ENCODE measurements at places on chromosomes 1 and 21.
A peak's percentile ranks its signal among the peaks of the same experiment; 100 is the strongest.

GRCh38 chr21:36563341-36563926, 83.5 kb upstream of the CLDN14 start:
- no peak for DNase-seq

DNA sequence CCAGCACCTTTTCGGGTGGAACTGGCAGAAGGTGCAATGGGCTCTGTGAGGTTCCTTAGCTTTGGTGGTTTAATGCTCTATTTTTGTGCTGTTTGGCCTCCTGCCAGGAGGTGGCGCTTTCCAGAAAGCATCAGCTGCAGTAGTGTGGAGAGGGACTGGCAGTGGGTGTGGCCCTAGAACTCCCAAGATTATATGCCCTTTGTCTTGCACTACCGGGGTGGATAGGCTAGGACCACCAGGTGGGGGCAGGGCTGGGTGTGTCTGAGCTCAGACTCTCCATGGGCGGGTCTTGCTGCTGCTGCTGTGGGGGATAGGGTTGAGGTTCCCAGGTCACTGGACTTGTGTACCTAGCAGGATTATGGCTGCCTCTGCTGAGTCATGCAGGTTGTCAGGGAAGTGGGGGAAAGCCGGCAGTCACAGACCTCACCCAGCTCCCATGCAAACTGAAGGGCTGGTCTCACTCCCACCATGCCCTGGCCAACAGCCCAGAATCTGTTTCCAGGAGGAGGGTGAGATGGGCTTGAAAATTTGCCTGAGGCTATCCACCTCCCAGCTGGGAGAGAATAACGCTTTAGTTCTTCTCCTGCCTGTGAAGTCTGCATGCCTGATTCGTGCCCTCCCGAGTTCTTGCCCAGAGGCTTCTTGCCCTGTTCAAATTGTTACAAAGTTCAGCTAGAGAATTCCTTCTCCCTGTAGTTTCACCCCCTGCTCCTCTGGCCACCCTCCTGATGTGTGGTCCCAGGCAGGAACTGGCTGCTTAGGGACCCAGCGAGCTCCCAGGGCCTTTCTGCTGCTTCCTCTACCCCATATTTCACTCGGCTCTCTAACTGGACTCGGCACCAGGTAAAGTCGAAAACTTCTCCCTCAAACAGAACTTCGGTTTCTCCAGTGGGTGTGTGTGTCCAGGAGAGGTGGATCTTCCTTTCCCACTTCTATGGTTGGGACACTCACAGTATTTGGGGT, 76.5 kb upstream of the BTG3 start:
- peak; percentile 37 for DNase-seq

GRCh38 chr1:203263496-203263895, 34.0 kb upstream of the CHIT1 start:
- no peak for DNase-seq

DNA sequence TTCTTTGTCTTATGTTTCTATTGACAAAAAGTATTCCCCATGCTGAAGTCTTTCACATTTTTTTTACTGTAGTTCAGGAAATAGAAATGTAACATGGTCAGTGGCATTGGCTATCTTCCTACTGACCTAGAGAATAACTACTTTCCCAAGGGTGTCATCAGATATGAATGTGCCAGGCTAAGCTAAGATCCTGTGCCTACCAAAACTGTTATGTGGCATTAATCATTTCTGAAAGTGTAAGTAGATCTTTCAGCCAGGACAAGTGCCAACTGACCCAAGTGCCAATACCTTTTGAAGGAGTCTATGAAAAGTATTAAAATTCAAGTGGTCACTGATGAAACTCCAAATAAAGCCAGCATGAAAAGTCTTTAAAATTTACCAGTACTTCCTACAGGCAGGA, 165.3 kb downstream of the TNFSF18 start:
- DNase-seq: no peak

DNA sequence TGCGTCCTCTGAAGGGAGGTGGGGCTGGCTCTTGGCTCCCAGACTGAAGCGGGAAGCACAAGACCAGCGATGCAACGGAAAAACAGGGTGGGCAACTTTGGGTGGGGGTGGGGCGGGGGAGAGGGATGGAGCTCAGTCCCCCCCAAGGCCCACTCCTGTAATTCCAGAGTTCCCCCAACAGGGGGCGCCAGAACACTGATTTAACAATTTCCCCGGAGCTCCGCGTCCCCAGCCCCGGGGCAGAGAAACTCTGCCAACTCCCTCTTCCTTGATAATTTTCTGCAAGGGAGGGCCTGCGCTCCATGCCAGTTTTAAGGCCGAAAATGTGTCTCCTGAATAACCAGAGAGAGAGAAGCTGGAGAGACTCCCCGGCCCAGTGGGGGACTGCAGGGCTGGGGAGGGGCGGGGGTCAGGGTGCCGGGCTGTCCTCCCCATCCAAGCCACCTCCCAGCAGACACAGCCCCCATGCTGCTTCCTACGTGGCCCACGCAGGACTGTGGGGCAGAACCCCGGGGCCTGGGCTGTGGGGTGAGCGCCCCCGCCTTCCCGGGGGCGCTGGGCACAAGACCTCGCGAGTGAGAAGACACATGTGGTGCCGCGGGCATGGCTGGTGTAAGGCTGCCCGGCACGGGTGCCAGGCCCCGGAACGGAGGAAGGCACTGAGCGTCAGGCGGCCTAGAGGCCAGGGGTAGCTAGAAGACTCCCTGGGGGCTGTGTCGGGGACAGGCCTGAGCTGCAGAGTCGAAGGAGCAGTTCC, 51.4 kb downstream of the KIF21B start:
- peak; percentile 59 for DNase-seq

DNA sequence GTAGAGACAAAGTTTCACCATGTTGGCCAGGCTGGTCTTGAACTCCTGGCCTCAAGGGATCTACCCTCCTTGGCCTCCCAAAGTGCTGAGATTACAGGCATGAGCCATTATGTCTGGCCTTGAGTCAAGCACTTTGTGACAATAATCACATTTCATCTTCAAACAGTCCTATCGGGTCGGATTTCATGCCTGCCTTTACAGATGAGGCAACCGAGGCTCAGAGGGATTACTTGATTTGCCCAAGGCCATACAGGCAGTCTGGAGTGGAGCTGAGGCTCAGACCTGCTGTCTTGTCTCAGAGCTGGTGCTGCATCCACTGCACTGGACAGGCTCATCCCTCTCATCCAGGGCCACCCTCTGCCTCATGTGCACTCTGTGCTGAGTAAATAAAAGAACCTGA, 26.6 kb downstream of the FAM151A start:
- DNase-seq: no peak

GRCh38 chr1:30323352-30323751, 400.0 kb downstream of the MATN1 start:
- no peak for DNase-seq

DNA sequence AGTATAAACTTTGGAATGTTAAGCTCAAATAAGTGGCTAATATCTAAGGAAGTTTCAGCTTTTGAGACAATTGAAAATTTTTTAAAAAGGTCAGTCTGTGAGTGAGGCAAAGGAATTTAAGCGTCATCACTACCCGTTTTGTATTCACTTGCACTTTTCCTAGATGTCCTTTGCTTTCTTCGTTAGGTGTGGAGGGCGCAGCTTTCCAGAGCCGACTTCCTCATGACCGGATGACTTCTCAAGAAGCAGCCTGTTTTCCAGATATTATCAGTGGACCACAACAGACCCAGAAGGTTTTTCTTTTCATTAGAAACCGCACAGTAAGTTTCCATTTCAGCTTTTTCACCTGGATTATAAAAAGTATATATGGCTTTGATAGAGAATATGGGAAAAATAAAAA, 30.9 kb downstream of the KDM1A start:
- no peak for DNase-seq

DNA sequence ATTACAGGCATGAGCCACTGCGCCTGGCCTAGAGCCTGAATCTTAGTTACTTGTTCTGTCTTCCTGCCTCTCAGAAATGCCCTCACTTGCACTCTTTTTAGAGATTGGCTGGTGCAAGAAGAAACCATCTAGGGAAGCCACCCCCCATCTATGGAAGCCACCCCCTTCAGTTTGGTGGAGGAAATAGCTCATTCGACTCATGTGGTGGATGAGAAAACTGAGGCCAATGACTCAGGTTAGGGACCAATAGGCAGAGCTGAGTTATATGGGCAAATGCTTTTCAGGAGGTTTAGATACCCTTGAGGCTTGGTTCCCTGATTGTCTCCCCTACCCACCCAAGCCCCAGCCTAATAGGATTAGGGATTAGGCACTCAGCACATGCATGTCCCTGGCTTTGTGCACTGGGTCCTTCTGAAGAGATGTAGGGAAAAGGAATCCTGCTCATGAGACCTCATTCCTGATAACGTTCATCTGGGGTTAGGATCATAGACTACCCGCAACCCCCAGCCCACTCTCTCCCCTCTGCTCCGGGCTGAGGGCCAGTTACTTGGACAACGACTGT, 77.1 kb downstream of the PAX7 start:
- DNase-seq: no peak

- no peak for DNase-seq
Measured at GRCh38 chr1:3482378-3482849, 27.9 kb downstream of the ARHGEF16 start.

GRCh38 chr1:100713626-100714025, 5.9 kb upstream of the VCAM1 start:
- no peak for DNase-seq

DNA sequence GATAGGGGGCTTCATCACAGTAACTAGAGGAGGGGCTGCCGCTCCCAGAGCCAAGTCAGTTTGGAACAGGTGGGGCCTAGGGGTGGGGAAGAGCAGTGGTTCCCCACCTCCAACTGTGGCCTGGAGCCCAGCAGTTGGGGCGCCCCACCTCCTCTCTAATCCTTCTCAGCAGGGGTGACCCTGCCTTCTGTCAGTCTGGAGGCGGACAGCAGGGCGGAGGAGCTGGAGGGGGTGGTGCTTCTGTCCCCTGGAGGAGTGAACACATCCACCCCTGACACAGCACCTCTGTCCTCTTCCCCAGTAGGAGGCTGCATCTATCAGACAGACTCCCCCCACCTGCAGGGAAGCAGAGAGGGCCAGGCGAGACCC, 73.8 kb downstream of the MRPL37 start:
- no peak for DNase-seq

DNA sequence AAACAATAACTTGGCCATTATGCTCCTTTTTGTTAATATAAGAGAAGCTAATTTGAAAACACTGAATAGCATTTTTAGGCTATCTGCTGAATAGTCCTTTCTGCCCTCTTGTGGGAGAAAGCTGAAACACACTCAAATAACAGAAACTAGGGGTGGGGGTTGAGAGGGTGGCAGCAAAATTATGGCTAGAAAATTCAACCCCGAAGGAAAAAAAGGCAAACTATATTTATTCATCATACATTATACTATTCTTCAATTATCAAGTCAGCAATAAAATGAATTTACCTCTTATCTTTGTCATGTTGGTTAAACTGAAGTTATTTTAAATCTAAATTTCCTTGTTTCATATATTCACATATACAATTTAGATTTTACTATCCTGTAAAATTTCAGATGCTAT, 255.9 kb downstream of the FAF1 start:
- no peak for DNase-seq

GRCh38 chr1:54459726-54460191, 53.6 kb upstream of the SSBP3 start:
- no peak for DNase-seq

DNA sequence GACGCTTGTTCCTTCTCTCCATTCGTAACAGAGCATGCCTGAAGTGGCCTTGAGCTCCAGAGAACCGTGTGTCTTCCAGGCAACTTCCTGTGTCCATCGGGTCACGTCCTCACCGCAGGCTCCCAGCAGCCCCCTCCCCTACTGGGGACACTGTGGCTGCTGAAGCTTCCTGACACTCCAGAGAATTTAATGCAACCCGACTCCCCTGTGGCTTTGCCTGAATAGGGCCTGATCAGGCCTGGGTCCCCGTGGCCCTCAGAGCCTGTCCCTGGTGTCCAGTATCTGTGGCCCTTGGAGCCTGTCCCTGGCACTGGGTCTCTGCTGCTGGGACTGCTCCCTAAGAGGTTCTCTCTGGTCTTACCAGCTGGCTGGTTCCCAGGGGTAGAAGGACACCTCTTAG, 219.7 kb upstream of the VAMP3 start:
- DNase-seq: no peak
